ENCODE measurements at places on chromosomes 3 and 15.

DNA sequence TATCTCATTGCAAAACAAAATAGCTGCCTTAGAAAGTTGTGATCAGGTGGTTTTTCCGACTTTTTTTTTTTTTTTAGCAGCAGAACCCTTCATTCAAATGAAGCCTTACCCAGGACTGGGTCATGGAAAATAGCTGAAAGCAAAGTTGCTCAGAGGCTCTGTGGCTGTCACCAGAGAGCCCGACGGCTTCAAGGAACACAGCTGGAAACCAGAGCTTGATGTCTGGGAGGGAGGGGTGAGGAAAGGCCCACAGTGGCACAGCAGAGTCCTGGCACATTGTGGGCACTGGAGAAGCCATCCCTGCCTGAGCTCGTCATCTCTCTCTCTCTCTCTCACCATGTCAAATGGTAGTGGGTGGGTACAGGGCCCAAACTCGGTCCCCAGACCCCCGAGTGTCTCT, 77.5 kb downstream of the RPN1 start:
- DNase-seq = no peak

- no peak for DNase-seq
Measured at GRCh38 chr3:73433687-73434086, 191.1 kb downstream of the PDZRN3 start.

- no peak for DNase-seq
Measured at GRCh38 chr3:188974856-188975599, 196.7 kb upstream of the TPRG1 start.

- DNase-seq = no peak
Measured at GRCh38 chr15:72912996-72913395, 129.4 kb upstream of the ADPGK start.

GRCh38 chr3:187678726-187679268, 8.6 kb upstream of the SST start:
- DNase-seq = peak; percentile 53

GRCh38 chr3:171564748-171565480, 104.7 kb upstream of the TNIK start:
- no peak for DNase-seq

DNA sequence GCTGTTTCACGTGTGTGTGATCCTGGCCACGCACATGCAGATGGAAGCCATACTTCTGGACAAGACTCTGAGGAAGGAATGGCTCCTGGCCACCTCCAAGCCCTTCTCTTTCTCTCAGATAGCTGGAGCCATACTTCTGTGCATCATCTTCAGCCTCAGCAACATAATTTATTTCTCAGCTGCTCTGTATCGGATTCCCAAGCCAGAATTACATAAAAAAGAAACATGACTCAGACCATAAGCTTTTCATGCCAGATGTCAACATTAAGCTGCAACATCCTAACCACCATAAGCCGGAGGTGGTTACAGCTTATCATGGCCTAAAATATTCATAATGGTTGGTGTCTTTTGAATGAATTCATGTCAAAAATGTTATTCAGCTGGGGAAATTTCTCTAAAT, 10.6 kb upstream of the KIF23 start:
- DNase-seq = peak; percentile 48

DNA sequence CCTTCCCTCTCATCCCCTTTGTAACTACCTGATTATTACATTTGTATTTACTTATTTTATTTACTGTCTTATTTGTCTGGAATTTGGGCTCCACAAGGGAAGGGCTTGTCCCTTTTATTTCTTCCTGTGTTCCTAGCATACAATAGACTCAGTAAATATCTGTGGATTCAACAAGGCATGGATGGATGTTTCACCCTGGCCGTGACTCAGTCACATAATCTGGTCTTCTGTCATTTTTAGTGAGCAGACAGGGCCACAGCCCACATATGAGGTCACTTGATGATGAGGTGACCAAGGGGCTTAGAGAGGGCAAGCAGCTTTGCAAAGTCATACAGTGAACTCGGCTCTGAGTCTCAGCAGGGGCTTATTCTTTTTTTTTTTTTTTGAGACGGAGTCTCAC, 7.8 kb upstream of the DAG1 start:
- DNase-seq = no peak

- peak; percentile 88 for DNase-seq
Measured at GRCh38 chr15:52021128-52021671, 2.2 kb downstream of the MAPK6 start.

DNA sequence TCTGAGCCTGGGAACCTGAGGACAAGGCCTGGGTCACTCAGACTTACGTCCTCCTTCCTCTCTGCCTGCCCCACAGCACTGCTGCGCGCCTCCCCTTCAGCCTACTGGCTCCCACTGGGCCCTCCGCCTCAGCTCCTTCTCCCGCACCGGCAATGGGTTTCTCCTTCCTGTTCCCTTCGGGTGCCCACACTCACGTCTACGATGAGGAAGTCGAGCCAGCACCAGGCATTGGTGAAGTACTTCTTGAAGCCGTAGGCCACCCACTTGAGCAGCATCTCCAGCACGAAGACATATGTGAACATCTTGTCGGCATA, 70.0 kb downstream of the EXOG start:
- no peak for DNase-seq

GRCh38 chr15:67415181-67415580, 105.8 kb upstream of the C15orf61 start:
- DNase-seq = no peak
